ENCODE measurements at places on chromosomes 6 and 20.

DNA sequence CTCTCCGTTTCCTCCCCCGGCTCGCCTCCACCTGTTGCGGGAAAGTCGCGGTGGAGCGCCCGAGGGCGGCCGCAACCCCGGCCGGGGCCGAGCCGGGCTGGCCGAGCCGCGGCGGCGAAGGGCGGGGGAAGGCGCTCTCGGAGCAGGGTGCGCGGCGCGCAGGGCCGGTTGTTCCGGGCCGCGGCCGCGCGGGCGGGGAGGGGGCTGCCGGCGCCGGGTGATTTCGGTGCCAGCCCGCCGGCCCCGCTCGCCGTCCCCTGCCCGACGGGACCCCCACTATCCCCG is 235 bp downstream of the MAP7 start:
- DNase-seq: no peak

DNA sequence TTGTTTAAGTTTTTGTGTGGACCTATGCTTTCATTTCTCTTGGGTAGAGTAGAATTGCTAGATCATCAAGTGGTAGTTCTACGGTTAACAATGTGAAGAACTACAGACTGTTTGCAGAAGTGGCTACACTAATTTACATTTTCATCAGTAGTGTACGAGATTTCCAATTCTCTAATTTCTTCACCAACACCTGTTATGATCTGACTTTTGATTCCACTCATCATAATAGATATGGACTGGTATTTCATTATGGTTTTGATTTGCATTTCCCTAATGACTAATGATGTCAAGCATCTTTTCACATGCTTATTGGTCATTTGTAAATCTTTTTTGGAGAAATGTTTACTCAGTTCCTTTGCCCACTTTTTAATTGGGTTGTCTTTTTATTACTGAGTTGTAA is 244.4 kb downstream of the GMDS start:
- DNase-seq: no peak

- DNase-seq: no peak
These were observed 698.2 kb downstream of the DOK5 start for GRCh38 chr20:55173601-55174000.

- no peak for DNase-seq
These were observed 155.5 kb upstream of the RNF24 start for GRCh38 chr20:4170621-4171537.

- DNase-seq: no peak
These were observed 42.7 kb downstream of the LRP11 start for GRCh38 chr6:149821492-149821891.

DNA sequence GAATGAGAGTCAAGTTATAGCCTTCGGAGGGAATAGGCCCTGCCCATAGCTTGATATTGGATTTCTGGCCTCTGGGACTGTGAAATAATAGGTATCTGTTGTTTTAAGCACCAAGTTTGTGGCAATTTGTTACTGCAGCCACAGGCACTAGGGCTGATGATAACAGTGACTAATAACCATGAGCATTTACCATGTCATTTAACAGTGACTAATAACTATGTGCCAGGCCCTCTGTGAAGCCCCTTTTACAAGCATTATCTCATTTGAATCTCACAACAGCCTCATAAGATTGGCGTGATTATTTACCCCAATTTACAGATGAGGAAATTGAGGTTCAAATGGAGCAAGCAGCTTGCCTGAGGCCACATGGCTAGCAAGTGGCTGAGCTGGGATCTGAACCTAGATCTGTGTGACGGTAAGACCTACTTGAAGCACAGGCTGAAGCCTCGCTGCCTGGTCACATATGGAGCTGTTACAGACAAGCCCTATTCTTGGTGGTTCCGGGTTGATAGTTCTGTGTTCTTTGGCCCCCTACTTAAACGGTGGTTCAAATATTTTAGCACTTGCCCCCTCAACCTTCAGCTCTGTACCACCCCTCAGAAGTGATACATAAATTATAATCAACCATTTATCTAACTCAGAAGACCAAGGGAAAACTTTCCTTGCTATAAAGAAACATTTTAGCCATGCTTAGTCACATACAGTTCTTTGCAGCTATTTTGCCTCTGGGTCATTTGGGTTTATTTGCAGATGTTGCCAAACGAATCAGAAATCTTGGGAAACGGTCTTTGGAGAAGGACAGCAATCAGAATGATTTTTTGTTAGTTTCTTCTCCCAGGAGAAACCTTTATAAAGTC is 98.3 kb downstream of the ELOVL5 start:
- DNase-seq: no peak

DNA sequence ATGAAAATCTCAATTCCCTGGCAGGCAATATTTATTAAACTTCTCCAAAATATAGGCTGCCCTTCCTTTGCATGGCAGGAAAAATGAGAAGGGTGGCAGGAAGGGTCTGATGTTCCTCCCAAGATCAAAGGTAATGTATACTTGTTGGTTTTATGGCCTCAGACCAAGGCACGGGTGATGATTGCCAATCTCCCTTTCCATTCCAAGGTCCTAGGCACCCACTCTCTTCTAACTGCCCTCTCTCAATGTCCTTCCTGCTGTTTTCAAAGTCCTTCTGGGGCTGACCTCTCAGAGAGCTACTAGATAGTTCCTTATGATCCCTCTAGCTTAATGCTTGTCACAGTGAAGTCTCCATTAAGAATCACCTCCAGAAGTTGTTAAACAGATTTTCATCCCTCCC is 15.6 kb upstream of the JAG1 start:
- no peak for DNase-seq

GRCh38 chr20:41571006-41571405 is 47.2 kb downstream of the CHD6 start:
- DNase-seq: no peak

GRCh38 chr6:78910591-78911171 is 43.3 kb downstream of the IRAK1BP1 start:
- no peak for DNase-seq

DNA sequence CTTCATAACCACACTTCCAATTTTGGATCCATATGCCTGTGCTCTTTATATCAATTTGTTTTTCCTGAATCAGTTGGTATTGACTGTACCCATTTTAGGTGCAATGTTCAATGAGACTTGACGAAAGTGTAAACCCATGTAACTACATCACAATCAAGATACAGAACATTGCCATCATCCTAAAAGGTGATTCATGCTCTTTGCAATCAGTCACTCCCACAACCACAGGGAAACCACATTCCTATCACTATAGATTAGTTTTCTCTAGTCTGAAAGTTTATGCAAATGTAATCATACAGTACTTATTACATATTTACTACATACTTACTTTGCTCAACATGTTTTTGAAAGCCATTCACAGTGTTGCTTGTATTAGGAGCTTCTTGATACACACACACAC is 167.4 kb downstream of the ADGRG6 start:
- DNase-seq: no peak

DNA sequence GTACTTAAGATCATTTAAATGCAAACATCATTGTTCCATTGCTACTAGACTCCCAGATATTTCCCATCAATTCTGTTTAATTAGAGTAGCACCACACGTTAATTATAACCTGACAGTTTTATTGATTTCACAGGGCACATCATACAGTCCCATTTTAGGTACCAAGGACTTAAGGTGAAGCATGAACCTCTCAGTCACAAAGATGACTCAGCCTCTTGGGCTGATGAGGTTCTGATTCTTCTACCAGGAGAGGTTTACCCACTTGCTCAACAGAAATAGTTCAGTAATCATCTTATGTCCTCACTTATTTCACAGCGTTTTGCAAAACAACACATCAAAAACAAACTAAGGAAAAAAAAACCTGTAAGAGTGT is 98.5 kb downstream of the HIVEP2 start:
- DNase-seq: no peak

DNA sequence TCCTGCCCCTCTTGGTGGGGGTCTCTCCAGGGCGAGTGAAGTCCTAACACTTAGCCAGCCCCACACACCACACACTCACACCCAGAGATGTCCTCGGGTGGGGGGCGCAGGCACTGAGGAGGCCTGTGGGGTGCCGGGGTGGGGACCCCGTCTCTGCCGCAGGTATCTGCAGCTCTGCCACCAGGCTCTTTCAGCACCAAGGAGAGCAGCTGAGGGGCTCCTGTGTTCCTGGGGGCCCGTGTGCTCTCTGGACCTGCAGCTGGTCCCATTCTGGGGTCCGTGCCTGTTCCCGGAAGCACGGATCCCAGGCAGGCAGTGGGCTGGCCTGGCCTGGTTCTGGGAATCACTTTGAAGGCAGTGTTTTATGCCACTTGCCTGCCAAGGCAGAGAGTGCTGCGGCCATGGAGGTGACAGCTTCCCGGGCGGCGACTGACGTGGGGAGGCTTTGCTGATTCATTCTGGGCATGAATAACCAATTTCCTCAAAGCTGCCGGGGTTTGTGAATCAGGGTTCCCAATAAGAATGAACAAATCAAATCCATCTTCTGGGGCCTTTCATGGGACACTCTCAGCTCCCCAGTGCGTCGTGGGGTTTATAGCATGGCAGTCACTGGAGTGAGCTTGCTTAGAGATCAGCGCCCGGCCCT is 54.4 kb upstream of the SLCO4A1 start:
- no peak for DNase-seq

DNA sequence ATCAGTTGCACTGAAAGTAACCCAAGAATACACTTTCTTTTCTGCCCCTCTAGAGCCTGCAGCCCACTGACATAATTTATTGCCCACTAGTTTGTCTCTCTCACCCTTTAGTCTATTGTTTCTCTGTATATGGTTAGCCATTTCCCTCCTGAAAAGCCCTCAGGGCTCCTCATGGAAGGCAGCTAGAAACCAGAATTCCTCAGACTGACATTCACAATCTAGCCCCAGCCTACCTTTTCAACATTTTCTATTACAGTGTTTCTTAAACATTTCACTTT is 21.4 kb upstream of the PAQR8 start:
- no peak for DNase-seq

- no peak for DNase-seq
These were observed 87.8 kb downstream of the LYRM4 start for GRCh38 chr6:5172897-5173474.

- no peak for DNase-seq
These were observed 47.2 kb upstream of the IPCEF1 start for GRCh38 chr6:154403788-154404187.

- no peak for DNase-seq
These were observed 19.0 kb upstream of the KIFC1 start for GRCh38 chr6:33372526-33373123.
